ENCODE measurements at places on chromosomes 4 and X.

DNA sequence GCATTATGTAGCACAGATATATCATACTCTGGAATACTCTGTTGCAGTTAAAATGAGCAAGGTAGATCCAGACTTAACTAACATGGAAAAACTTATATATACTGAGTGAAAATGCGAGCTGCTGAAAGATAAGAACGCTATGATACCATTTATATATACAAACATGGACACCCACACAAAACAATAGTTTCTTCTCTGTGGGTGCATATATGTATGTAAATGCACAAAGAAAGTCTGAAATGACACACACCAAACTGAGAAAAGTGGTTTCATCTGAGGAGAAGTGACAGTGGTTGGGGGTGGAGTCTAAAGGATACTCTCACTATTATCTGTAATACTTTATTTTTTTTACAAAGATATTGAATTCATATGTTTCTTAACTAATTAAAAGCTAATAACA is 12.2 kb upstream of the FGF2 start:
- DNase-seq: no peak

- DNase-seq: no peak
Observed at GRCh38 chr4:184251670-184251980, 34.0 kb upstream of the ENPP6 start.

DNA sequence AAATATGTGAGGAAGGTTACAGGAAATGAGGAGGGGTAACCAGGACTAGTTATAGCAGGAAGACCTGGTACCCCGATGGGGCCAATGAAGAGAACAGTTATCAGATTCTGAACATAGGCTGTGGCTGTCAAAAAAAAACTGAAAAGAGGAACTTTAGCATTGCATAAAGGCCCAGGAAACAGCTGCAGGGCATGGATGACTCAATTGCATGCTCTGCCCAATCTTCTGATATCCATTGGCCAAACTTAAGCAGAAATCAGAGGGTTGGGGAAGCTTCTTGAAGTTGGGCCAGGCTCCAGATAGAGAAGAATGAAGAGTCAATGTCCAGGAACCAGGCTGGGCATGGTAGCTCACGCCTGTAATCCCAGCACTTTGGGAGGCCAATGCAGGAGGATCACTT is 1222.4 kb upstream of the PRKX start:
- peak; percentile 80 for DNase-seq

- DNase-seq: no peak
Observed at GRCh38 chr4:4919927-4920326, 60.5 kb downstream of the MSX1 start.
